ENCODE measurements at places on chromosomes 7 and 10. TPM values are rescaled to one million over a fixed set of nuclear protein-coding genes. Genes with fewer than 3 reads are reported as not detected.
A peak's percentile ranks its signal among the peaks of the same experiment; 100 is the strongest.

Gene GSDME
- 0.85 TPM for total RNA-seq

- DNase-seq, result peak; percentile 87
These were observed 14.3 kb downstream of the MOSPD3 start for GRCh38 chr7:100626530-100627237.

- DNase-seq, result no peak
These were observed 587.7 kb downstream of the KCNMA1 start for GRCh38 chr10:77049896-77050295.

DNA sequence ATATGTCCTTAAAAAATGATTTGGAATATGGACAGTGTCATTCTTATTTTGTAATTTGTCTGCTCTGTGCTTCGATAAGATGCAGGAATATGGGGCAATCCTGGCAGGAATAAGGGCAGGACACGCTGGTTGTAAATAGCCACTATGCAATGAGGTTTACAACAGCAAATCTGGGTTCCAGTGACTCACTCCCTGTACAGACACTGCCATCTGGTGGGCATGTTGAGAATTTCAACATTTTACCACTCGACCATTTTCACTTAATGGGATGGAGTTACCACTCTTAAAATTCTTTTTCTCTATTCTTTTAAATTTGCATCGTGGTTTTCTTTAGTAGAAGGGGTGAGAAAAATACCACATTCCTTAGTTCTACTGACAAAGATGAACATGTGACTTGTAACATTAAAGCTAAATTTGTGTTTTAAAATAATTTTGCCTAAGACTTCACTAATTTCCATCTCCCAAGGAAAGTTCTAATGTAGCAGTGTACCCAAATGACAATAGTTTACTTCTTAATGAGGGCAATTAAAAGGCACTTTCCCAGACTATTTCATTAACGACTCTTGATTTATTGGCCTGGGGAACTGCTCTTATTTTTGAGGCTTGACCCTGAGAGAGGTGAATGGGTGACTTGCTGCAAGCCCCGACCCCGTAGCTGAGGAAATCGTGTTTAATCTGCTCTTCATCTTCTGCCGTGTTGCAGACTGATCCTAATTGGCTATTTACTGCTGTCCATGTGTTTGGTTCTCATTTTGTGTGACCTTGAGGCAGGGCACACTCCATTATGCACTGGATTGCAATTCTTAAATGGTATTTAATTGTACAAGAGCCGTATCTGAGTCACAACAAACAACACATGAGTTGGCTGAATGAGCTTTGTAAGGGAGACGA is 173.6 kb upstream of the IMMP2L start:
- peak; percentile 37 for DNase-seq

All from left colon (tissue), 2 donors.